ENCODE measurements at places on chromosomes 1 and 21. TPM values are rescaled to one million over a fixed set of nuclear protein-coding genes. Genes with fewer than 3 reads are reported as not detected.

The PALMD gene
- polyA plus RNA-seq = 14.0 TPM

The CCDC27 gene
- polyA plus RNA-seq = 0.73 TPM

The KIF14 gene
- polyA plus RNA-seq = 0.68 TPM

The ITGB2 gene
- 4.2 TPM for polyA plus RNA-seq

The MIXL1 gene
- 2.2 TPM for polyA plus RNA-seq

The DYNLT5 gene
- 0.13 TPM for polyA plus RNA-seq

The BMP8A gene
- polyA plus RNA-seq = 0.91 TPM

The HMGCS2 gene
- 119 TPM for polyA plus RNA-seq

The PRR9 gene
- polyA plus RNA-seq = 0.33 TPM

The IL24 gene
- not detected for polyA plus RNA-seq

The LINGO4 gene
- polyA plus RNA-seq = not detected

The SPATA17 gene
- 1.5 TPM for polyA plus RNA-seq

The SASS6 gene
- 1.9 TPM for polyA plus RNA-seq
